HuH-7 (cell line): ENCODE measurements at places on chromosomes 13 and 19.

GRCh38 chr13:97120346-97120745 lies 101.8 kb upstream of the MBNL2 start:
- DNase-seq: no peak

DNA sequence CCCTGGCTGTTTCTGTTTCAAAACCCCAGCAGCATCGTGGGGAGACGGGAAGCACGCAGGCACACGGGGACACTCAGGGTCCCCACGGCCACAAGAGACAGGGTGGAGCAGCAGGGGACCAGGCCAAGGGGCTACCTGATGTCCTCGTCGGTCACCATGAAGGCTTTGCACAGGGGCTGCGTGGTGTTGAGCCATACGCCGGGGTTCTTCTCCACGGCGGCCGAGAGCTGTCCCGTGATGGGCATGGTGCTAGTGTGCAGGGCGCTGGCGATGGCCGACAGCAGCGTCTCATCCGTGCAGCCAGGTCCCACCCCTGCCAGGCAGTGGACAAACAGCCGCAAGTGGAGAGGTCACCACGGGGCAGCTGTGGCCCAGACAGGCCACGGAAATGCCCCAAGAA lies 11.7 kb downstream of the MBD3 start:
- DNase-seq: no peak

DNA sequence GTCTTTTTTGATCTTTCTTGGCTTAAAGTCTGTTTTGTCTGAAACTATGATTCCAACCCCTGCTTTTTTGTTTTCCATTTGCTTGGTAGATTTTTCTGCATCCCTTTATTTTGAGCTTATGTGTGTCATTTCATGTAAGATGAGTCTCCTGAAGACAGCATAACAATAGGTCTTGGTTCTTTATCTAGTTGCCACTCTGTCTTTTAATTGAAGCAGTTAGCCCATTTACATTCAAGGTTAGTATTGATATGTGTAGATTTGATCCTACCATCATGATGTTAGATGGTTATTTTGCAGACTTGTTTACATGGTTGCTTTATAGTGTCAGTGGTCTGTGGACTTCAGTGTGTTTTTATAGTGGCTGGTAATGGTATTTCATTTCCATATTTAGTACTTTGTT lies 1678.9 kb downstream of the PCDH9 start:
- no peak for DNase-seq

GRCh38 chr19:1397838-1398237 lies 3.5 kb downstream of the GAMT start:
- no peak for DNase-seq

DNA sequence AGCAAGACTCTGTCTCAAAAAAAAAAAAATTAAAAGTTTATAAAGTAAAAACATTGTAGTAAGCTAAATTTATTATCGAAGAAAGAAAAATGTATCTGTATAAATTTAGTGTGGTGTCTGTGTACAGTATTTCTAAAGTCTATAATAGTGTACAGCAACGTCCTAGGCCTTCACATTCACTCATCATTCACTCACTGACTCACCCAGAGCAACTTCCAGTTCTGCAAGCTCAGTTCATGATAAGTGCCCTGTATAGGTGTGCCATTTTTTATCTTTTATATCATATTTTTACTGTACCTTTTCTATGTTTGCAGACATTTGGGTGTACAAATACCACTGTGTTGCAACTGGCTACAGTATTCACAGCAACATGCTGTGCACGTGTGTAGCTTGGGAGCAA lies 118.1 kb downstream of the TNFRSF19 start:
- no peak for DNase-seq

DNA sequence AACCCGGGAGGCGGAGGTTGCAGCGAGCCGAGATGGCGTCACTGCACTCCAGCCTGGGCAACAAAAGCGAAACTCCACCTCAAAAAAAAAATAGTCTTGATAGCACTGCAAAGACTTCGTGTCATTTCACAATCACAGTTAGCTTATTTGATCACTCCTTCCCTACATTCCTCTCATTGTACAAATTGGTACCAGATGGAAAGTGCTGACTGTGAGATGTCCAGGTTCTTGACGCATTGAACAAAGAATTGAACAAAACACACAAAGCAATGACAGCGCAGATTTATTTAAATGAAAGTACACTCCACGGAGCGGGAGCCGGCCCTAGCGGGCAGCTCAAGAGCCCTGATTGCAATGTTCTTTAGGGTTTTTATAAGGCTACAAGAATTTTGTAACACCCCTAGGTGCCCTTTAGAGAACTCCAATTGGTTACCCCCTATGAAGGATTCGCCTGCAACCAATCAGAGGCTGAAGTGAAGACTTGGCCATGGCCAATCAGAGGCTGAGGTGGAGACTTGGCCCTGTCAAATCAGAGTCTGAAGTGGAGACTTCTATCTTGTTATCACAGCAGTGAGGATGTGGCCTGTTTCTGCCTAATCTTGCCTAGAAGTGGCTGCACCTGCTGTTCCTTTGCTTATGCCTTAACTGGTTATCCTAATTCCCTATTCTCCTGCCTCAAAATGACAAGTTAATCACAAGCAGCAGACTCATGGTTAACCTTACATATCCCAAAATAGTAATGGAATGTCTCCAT lies 16.7 kb downstream of the ZNF556 start:
- DNase-seq: no peak

- DNase-seq: no peak
These were observed 2.8 kb downstream of the TNFSF14 start for GRCh38 chr19:6667114-6667627.

GRCh38 chr13:65054277-65054676 lies 2175.9 kb downstream of the PCDH9 start:
- no peak for DNase-seq

- no peak for DNase-seq
These were observed 46.5 kb downstream of the RCBTB2 start for GRCh38 chr13:48486362-48486761.

DNA sequence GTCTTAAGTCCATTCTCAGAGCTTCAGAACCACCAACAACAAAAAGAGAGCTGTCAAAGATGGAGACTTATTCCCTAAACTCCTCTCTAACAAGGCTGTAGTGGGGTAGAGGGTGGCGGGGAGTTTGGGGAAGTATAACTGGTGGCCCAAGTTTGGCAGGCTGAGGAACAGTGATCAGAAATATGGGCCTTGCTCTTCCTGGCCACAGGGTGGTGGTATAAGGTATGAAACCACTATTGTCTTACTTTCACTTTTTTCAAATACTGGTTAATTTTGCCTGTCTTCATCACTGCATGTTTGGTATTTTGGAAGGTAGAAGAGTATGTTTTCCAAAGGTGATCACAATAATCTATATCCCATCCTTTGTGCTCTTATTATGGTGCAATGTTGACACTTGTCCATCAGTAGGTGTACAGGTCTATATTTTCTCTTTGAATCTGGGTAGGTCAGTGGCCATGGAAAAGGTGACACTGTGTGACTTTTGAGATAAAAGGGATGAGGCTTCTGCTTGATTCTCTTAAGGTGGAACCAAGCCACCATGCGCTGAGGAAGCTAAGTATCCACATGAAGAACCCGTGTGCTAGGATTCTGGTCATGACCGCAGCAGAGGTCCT lies 23.2 kb upstream of the GPC5 start:
- no peak for DNase-seq

DNA sequence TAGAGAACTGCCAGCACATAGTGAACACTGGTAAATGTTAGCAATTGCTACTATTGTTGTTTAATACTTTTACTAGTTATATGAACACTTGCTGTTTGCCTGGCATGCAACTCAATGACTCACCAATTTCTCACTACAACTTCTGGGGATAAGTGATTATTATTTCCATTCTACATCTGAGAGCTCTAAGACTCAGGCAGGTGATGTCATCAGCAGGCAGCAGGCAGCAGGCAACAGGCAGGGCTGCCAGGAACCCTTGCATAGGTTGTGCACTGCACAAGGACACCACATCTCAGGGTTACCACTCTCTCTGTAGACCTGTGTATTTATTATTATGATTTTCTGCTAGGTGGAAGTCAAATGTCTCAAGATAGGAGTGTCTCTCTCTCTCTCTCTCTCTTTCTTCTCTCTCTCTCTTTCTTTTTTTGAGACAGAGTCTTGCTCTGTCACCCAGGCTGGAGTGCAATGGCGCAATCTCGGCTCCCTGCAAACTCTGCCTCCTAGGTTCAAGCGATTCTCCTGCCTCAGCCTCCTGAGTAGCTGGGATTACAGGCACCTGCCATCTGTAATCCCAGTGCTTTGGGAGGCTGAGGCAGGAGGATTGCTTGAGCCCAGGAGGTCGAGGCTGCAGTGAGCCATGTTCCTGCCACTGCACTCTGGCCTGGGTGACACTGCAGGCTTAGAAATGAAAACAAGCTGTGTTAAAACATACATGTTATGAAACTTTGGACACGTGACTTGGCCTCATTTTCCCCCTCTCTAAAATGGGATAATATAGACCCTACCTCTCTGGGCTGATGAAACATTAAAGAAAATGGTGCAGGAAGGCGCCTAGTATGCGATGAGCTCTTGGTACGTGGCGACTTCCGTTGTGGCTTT lies 22.7 kb downstream of the HPN start:
- DNase-seq: no peak

DNA sequence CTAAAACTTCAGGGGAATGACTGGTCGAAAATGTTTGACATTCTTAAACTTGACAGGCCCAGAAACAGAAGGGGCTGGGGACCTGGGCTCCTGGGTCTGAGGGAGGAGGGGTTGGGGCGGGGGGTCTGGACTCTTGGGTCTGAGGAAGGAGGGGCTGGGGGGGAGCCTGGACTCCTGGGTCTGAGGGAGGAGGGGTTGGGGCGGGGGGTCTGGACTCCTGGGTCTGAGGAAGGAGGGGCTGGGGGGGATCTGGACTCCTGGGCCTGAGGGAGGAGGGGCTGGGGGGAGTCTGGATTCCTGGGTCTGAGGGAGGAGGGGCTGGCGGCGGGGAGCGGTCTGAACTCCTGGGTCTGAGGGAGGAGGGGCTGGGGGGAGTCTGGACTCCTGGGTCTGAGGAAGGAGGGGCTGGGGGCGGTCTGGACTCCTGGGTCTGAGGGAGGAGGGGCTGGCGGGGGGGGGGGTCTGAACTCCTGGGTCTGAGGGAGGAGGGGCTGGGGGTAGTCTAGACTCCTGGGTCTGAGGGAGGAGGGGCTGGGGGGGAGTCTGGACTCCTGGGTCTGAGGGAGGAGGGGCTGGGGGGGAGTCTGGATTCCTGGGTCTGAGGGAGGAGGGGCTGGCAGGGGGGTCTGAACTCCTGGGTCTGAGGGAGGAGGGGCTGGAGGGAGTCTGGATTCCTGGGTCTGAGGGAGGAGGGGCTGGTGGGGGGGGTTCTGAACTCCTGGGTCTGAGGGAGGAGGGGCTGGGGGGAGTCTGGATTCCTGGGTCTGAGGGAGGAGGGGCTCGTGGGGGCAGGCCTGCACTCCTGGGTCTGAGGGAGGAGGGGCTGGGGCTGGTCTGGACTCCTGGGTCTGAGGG lies 5.5 kb upstream of the KLK6 start:
- DNase-seq: no peak

GRCh38 chr19:590396-590745 lies 690 bp downstream of the HCN2 start:
- DNase-seq: no peak

GRCh38 chr19:46599716-46600373 lies 1.3 kb upstream of the CALM3 start:
- no peak for DNase-seq

- DNase-seq: no peak
These were observed 41.0 kb upstream of the SIAH3 start for GRCh38 chr13:45892513-45892912.

- no peak for DNase-seq
These were observed 1170.4 kb downstream of the EFNB2 start for GRCh38 chr13:105365021-105365550.
